ENCODE measurements at places on chromosomes 13 and 19.

DNA sequence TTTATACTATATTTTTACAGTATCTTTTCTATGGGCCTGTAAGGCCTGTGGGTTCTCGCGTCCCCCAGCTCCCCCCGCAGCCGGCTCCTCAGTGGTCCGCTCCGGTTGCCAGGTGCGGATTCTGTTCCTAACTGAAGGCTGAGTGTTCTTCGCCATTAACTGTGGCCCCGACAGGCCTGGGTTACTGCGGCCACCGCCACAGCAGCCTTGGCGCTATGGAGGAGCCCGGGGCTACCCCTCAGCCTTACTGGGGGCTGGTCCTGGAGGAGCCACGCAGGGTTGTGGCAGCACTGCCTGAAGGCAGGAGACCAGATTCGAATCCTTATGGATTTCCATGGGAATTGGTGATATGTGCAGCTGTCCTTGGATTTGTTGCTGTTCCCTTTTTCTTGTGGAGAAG lies 45.8 kb downstream of the SPRYD7 start:
- no peak for DNase-seq

- no peak for DNase-seq
Measured at GRCh38 chr19:50415661-50416033, 3.1 kb upstream of the SPIB start.

- no peak for DNase-seq
Measured at GRCh38 chr13:20389696-20390525, 135.7 kb downstream of the CRYL1 start.

DNA sequence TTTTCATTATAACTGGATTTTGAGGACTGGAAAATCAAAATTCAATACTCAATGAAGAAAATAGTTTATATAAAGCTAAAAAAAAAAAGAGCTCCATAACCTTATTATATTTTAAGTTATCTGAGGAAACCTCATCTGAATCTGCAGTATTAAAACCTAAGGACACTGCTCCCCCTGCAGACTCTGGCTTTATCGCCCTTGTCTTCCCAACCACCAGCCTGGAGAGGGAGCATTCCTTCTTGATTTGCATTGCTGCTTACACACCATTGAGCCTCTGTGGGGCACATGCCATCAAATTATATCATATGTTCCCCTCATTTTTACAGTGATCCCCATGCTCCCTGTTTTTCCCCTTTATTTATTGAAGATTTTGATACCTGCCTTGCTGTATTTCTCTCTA lies 871.4 kb upstream of the GPC6 start:
- DNase-seq = no peak

DNA sequence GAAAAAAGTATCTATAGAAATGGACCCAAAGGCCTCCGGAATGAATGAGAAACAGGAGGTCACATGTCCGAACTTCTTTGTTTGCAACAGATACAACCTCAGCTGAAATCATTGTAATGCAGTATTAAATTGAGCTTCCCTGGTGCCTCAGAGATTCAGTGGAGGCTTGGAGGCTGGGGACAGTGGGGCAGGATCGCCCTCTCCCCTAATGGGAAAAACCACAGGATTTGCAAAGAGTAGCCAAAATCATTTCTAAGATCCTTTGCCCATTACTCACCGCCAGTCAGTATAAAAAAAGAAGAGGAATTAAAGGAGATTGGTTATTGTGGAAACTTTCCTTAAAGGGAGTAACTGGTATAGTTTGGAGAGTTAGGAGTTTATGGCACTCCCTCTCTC lies 30.4 kb upstream of the IRS2 start:
- no peak for DNase-seq

DNA sequence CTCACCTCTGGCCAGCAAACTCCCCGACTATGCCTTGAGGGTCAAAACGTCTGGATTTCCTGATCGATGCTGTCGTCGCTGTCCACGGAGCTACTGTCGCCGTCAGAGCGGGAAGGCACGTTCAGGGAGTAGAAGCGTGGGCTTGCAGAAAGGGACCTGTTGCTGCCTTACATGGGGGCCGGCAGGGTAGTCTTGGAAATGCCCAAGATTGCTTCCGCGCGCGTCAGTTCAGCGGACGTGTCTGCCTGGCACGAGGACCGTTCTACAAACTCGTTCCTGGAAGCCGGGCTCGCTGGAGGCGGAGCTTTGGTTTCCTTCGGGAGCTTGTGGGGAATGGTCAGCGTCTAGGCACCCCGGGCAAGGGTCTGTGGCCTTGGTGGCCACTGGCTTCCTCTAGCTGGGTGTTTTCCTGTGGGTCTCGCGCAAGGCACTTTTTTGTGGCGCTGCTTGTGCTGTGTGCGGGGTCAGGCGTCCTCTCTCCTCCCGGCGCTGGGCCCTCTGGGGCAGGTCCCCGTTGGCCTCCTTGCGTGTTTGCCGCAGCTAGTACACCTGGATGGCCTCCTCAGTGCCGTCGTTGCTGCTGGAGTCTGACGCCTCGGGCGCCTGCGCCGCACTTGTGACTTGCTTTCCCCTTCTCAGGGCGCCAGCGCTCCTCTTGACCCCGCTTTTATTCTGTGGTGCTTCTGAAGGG lies 15.4 kb downstream of the RB1 start:
- DNase-seq = no peak

GRCh38 chr13:77846173-77846572 lies 72.5 kb downstream of the EDNRB start:
- no peak for DNase-seq

GRCh38 chr19:2865334-2866100 lies 1.6 kb upstream of the ZNF556 start:
- DNase-seq = no peak

GRCh38 chr19:58252102-58252685 lies 23.5 kb downstream of the ZNF544 start:
- no peak for DNase-seq

DNA sequence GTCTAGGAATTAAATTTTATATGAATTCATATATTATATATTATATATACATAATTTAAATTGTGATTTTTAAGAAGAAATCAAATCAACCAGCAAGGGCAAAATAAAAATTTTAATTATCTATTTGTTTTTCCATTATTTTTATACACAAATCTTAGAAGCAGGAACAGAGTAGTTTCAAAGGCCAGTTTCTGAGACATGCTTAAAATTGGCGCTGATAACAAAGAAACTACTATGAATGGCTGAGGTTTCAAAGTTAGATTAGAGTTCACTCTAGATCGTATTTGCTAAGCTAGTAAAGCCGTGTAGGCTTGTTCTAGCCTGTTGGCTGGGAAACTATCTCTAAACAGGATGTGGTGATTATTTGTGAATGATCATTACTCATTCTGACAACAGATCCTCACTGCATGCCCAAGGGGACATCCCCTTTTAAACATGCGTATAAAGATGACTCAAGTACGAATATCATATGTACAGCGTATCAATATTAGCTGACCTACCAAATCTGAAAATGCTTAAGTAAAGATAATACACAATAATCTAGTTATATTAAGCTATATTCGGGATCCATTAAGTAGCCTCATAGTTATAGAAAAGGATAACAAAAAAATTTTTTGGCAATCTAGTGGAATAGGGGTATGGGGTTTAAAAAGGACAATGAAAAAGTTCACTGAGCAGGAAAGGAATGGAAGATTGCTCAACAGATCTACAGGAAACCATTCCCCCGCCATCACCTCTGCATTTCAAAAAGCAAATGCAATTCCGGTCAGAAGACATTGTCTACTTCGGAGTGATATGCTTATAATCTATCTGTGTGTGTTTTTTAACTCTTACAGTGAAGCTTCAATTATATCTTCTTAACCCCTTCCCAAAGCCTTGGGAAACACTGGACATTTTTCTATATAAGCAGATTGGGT lies 150.1 kb downstream of the SHISA2 start:
- no peak for DNase-seq

GRCh38 chr13:34943436-34944273 lies 1.6 kb downstream of the NBEA start:
- DNase-seq = no peak

- no peak for DNase-seq
Measured at GRCh38 chr19:7444042-7444441, 44.8 kb downstream of the PEX11G start.

- DNase-seq = no peak
Measured at GRCh38 chr13:62973804-62974203, 1558.2 kb upstream of the PCDH20 start.

DNA sequence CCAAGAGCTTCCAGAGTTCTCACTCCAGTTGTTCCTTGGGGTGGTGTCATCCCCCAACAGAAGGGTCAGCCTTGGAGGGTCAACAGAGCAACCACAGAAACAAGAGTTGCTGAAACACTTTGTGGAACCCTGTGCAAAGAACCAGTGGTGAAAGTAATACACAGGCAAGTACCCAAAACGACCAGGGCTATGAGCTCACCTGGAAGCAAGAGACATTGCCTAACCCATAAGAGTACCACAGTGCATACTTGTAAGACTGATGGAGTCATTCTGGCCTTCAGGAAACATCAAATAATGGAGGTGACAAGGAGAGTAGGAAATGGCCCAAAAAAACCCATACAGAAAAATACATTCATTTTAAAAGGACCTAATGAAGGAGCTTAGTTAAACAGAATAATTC lies 184.3 kb upstream of the TSC22D1 start:
- no peak for DNase-seq

DNA sequence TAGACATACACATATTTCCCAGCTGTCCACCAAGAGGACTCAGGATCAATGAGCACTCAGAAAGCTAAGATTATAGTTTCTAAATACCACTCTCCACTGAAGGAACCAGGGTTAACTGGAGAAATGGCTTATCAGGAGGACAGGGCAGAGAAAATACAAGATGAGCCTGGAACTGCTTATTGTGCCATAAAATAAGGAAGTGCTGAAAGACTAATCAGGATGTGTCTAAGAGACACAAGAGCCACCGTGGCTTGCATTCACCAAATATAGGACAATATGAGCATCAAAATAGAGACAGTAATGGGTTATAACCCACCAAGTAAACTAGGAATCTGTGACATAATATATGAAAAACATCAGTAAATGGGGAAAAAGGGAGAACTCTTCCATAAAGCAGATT lies 32.8 kb downstream of the KLF12 start:
- DNase-seq = no peak

DNA sequence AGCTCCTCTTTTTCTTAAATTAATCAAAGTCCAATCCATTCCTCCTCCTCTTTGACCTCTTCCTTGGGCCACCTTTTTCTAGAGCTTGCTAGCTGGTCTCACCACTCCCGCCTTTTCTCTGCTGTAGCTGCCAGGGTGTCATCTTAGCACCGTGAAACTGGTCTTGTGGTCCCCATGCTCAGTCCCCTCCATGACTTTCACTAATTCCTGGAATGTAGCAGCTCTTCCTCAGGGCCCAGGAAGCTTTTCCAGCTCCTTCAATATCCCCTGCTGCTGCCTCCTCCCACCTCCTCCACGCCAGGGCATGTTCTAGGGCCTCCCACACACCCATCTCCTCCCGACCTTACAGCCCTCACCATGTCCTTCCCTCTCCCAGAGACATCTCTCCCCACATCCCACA lies 222.2 kb downstream of the MYO16 start:
- no peak for DNase-seq

- DNase-seq = no peak
Measured at GRCh38 chr19:19627621-19628500, at the start of gene LPAR2. Gene LPAR2, minus strand, starts transcription at chr19:19628220. Its CDS starts 945 bp downstream, at chr19:19627275.

DNA sequence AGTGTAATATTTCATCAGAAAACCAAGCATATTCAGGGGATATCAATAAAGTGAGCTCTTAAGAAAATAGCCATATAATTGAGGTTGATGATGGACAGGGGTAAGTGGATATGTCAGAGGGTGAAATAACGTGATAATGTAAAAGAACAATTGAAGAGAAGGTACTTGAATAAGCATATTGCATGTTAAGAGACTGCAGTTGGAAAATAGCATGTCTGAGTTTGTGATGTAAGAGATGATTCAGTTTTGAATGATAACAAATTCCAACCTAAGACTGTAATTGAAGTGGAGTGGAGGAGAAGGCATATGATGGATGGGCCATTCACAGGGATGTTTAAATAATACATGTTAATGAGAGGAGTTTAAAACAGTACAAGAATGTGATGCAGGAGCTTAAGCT lies 1633.5 kb downstream of the SLITRK1 start:
- DNase-seq = no peak

DNA sequence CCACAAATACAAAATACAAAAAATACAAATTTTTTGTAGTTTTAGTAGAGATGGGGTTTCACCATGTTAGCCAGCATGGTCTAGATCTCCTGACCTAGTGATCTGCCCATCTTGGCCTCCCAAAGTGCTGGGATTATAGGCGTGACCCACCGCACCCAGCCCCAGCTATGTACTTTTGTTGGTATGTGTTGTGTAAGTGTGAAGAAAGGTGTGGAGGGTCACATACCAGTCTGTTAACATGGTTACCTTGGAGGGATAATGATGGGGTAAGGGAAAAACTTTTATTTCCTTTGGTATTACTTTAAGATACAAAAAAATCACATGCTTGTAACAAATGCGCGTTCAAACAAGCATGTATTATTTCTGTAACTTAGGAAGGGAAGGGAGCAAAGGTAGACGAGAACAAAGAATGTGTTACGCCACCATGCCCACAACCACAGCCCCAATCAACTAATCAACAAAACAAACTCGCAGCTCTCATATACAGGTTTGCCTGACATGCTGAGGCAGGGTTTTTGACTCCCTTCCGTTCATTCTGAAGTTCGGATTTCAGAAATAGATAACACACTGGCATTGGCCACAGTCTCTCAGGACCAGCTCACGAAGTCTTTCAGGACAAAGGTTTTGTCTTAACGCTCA lies 13.5 kb upstream of the VWA8 start:
- DNase-seq = no peak

DNA sequence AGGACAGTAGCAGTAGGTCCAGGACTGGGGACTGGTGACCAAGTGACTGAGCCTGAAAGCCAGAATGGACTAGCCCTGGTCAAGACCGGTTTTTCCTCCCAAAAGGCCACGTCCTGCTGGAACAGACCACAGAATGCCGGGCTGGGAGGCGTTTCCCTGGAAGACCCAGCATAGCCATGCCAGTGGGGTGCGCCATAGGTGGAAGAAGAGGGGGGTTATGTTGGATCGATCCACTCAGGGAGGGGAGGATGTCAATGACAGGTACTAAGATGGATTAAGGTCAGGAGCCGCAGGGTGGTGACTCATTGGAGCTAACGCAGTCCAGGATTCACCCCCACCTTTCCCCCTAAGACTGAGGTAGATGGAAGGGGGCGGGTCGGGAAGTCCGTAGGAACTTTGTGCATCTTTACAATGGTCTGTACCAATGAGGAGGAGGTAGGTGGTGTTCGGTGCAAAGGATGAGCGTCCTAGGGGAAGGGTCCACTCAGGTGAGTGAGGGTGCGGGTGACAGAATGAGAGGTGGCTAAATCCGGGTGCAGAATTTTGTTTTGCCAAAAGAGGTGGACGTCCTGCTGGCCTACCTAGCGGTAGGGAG lies 21.0 kb downstream of the VASP start:
- no peak for DNase-seq

- DNase-seq = no peak
Measured at GRCh38 chr13:23584275-23584674, 14.1 kb downstream of the TNFRSF19 start.

- DNase-seq = no peak
Measured at GRCh38 chr13:89923736-89924135, 1423.8 kb upstream of the MIR17HG start.

DNA sequence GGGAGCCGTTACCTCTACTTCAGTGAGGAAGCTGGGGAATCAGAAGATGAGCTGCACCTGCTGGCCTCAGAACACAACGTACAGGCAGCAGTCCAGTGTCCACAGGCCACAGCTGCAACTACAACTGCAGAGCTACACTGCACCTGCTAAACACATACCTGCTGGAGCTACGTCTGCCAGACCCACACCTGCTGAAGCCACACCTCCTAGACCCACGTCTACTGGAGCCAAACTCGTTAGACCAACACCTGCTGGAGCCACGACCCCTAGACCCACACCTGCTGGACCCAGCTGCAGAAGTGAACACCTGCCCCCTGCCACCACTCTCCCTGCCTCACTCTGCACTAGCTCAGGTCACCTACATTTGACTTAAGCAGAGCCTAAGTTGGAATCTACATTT lies 169.9 kb downstream of the USP12 start:
- DNase-seq = no peak
